Fibroblast of skin of scalp (primary cell): ENCODE measurements at places on chromosomes 16 and 17.
A peak's percentile ranks its signal among the peaks of the same experiment; 100 is the strongest.

GRCh38 chr16:78755751-78756661 is 656.6 kb downstream of the WWOX start:
- no peak for DNase-seq

GRCh38 chr16:68289621-68290329 is 21.0 kb downstream of the SLC7A6OS start:
- DNase-seq: peak; percentile 38

DNA sequence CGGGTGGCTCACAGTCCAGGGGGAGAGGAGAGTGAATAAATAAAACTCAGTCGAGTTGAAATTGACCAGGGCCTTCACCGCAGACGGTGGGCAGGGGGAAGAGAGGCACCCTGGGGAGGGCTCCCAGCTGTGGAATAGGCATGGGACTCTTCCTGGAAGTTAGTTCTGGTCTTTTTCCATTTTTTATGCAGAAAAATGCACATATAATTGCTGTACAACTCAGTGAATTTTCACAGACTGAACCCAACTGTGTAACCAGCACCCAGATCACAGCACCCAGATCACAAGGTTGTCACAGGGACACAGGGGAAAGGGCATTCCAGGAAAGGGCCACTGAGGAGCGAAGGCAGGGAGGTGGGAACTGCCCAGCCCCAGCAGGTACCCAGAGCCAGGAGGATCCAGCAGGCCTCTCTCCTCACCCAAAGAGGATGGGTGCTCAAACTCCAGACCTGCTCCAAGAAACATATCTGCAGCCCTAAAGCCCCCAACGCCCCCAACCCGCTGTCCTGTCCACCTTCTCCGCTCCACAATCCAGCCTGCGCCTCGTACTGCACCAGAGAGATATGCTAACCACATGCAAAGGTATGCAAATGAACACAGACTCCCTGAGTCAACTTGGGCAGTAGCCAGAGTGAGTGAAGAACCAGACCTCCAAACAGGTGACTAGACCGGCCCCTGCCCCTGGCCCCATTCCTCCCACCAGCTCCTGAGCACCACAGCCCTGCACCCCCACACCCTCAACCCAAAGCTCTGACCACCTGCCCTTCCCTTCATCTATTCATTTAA is 29.1 kb upstream of the EIF1 start:
- DNase-seq: no peak

GRCh38 chr16:3099732-3100499 is 822 bp upstream of the ZSCAN10 start:
- peak; percentile 91 for DNase-seq

DNA sequence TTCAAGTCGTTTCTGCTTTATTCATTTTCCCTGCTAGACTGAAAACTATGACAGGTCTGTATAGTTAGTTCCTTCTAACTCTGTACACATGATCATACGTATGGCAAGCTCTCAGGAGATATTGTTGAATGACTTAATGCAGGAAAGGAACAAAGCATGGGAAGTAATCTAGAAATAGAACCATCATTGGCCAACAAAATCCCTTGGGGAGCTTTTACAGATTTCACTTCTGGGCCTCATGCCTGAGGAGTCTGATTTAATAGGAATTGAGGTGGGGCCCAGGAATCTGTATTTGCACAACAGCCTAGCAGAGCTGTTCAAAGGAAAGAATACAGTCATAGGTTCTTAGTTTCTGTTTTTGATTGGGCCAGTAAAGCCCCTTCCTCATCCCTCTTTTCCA is 229.2 kb downstream of the MAP2K6 start:
- no peak for DNase-seq
